ENCODE measurements at places on chromosomes 6 and 20.
A peak's percentile ranks its signal among the peaks of the same experiment; 100 is the strongest.

GRCh38 chr6:45493761-45494160, 116.0 kb upstream of the SUPT3H start:
- peak; percentile 28 for DNase-seq

DNA sequence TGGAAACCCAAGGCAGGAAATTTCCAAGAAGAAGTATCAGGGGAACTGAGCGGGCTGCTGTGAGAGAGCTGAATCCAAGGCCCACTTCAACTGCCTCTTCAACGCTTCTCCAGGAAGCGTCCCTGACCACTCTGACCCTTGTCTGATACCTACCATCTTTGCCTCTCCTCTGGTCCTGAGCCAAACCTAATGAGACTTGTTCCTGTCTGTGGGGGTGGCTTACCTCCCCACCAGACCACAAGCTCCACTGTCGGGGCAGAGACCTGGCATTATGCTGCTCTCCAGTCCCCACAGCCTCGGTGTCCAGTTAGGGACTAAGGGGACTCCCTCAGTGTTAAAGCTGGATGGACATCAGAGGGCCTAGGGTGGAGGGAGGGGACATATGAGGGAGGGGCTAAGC, 49.7 kb downstream of the LRFN2 start:
- no peak for DNase-seq

DNA sequence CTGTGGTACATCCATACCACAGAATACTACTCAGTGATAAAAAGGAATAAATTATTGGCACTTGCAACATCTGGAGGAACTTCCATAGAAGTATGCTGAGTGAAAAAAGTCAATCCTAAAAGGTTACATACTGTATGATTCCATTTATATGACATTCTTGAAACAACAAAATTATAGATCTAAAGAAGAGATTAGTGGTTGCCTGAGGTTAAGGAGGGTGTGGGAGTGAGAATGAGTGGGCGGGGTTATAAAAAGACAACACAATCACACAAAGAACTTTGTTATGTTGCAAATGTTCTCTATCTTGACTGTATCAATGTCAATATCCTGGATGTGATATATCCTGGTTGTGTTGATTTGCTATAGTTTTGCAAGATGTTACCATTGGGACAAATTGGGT, 21.2 kb downstream of the SNRPB start:
- no peak for DNase-seq

DNA sequence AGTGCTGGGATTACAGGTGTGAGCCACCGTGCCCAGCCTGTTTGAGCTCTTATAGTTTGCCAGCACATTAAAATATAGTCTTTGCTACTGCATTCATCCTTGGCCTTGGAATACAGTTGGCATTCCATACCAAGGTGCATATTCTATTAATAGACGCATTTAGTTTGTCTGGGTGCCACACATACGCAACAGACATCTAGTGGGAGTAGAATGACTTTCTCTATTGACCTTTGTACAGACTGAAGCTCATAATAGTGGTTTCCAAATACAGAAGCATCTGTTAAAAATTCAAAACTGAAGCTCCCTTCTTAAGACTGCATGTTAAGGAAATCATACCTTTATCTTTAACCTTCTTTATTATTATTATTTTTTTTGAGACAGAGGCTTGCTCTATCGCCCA, 46.7 kb upstream of the FNDC1 start:
- DNase-seq = no peak

GRCh38 chr20:5621305-5621704, 128.9 kb upstream of the SHLD1 start:
- DNase-seq = no peak

- no peak for DNase-seq
Observed at GRCh38 chr6:153145591-153145990, 14.5 kb upstream of the RGS17 start.

- no peak for DNase-seq
Observed at GRCh38 chr6:5833120-5833519, 173.6 kb downstream of the NRN1 start.

DNA sequence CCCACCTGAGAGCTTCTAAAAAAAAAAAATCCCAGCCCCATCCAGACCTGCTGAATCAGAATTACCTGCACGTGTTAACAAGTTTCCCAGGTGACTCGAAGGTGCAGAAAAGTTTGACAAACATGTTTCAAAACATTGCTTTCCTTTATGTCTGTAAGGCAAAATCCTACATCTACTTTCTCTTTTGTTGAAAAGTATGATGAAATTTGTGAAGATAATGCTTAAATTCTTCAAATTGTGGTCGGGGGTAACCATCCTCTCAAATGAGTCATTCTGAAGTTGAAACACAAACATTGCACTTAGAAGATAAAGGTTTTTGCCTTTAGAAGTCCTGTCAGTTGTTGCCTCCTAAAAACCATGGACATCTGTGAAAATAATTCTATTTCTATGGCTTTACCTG, 429.7 kb downstream of the EPHA7 start:
- DNase-seq = no peak

DNA sequence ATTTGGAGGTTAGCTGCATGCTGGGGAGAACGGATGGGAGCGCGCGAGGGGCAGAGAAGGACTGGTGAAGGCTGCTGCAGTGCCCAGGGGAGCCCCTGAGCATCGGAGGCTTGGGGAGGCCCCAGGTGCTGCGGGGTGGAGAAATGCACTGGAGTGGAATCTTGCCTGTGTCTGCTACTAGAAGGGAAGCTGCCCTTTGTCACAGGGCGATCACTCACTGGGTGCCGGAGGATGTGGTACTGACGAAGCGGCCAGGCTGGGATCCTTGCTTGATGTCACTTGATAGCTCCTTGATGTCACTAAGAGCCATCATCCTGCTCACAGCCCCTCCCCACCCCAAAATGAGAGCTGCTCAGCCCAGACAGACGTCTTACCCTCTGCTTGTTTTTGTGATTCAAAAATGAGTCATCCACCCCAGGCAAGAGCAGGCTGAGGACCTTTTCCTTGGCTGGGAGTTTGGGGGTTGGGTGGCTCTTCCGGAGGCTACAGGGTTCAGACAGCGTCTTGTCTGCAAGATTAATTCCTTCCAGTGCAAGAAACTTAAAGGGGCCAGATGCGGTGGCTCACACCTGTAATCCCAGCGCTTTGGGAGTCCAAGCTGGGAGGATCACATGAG, 62.6 kb upstream of the PMEPA1 start:
- DNase-seq = peak; percentile 80

DNA sequence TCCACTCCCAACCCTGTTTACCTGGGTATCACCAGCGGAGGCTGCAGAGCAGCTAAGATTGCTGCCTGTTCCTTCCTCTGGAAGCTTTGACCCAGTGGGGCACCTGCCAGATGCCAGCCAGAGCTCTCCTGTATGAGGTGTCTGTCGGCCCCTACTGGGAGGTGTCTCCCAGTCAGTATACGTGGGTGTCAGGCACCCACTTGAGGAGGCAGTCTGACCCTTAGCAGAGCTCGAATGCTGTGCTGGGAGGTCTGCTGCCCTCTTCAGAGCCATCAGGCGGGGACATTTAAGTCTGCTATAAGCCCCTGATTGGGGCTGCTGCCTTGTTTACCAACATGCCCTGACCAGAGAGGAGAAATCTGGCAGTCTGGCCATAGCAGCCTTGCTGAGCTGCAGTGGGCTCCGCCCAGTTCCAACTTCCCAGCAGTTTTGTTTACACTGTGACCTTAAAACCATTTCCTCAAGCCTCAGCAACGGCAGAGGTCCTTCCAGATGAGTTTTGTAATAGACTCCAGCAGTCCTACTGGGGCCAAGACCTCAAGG, 2.8 kb downstream of the RAET1E start:
- peak; percentile 77 for DNase-seq

- no peak for DNase-seq
Observed at GRCh38 chr6:17047889-17048288, 54.0 kb upstream of the STMND1 start.

DNA sequence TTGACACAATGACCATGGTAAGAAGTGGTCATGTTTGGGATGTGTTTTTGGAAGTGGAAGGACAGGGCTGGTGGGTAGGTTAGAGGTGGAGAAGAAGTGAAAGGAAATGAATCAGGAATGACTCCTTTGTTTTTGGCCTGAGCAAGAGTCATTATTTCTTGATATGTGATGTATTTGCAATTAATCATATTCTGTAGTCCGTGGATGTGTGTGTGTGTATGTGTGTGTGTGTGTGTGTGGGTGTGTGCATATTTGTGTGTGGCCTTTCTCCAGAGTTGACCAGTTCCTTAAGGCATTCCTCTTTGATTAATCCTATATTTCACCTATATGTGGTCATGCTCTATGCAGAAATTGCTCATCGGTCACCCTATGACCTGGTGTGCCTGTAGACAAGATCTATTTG, 130.7 kb downstream of the UTRN start:
- DNase-seq = peak; percentile 82

DNA sequence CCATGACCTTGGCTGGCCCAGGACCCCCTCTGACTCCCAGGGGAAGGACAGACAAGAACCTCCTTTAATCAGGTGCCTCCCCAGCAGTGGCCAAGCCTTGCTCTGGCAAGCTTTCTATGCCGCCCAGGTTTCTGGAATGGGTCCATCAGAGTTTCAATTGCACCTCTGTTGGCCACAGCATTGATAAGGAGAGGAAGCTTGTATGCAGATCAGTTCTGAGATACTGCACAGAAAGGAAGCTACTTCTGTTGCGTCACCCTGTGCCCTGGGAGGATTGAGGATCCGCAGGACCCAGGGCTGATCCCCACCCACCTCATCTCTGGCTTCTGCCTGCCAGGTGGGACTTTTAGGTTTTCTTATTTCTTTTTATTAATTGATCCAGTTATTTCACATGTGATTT, 167.2 kb downstream of the TFAP2C start:
- DNase-seq = no peak

GRCh38 chr6:129186988-129187387, 304.1 kb downstream of the LAMA2 start:
- peak; percentile 87 for DNase-seq

DNA sequence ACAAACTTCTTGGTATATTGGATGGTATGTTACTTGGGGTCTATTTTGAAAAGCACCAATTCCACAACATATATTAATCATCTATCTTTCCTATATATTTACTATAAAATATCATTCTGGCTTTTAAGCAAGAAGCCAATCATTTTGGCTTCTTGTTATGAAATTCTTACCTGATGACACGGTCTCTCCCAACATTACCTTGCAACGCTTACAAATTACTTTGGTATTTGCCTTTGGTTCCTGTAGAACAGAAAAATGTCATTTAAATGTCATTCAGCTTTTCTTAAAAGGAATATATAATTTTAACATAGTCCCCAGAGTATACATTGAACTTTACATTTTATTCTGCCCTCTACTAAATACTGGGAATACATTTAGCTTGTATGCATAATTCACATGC, 27.4 kb downstream of the UBE3D start:
- DNase-seq = peak; percentile 4

- DNase-seq = no peak
Observed at GRCh38 chr6:93799226-93799625, 379.9 kb upstream of the EPHA7 start.

DNA sequence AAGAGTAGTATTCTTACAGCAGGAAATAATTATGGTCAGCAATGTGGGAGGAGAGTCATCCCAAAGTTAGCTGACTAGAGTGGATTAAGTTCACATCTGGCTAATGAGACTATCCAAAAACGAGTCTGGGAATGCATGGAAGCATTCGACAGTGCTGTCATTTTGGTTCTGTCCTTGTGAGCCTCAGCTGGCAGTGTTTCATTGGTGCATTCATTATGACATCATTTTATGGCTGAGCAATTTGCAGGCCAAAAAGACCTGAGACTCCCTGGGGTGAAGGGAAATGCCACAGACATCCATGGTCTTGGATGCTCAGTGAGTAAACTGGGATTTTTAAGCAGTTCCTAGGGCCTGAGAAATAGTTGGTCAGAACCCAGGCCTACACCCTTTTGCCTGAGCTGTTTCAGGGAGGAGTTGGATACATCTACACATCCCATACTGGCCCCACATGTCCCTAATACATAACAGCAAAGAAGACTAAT, 196.4 kb upstream of the CCN2 start:
- peak; percentile 90 for DNase-seq

DNA sequence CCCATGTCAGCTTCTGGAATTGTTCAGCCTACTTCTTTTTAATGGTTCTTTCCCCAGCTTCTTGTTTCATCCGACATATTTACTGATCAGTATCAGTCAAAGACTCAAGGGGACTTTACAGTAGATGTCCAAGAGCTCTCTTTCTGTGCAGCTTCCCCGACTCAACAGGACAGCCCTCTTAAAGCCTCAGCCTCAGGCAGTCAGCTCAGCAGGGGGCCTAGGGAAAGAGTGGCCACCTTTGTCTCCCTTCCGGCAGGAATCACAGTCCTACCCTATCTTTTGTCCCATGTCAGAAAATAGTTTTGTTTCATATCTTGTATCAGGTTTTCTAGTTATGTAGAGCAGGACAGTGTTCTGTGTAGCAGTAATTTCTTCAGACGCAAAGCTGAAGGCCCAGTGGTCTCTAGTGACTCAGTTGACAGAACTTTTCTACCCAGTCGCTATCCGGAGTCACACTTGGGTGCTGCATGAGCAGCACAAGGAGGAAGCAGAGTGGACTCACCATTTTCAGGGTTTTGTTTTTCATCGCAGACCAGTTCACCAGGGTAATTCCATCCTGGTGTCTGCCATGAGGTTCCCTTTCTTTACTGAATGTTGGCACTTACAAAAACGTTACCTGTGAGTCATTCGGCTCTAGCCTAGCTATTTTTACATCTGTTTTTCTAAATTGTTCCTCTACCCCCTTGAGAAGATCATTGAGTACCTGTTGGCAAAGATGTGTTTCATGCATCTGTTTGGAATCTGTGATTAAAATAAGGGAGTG, 47.7 kb downstream of the SPATA2 start:
- DNase-seq = no peak

- DNase-seq = no peak
Observed at GRCh38 chr20:22460231-22460630, 124.1 kb downstream of the FOXA2 start.

DNA sequence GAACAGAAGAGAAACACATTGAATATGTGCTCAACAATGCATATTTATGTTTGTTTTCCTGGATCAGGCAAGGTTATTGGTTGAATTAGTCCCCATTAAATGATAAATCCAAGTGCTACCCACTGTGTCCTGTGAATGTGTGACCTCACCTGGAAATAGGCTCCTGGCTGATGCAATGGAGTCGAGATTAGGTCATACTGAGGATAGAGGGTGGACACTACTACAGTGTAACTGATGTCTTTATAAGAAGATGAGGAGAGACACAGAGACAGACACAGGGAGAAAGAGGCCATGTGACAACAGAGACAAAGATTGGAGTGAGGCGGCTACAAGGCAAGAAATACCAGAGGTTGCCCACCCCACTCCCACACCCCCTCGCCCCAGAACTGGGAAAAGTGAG, 559.3 kb downstream of the C6orf118 start:
- DNase-seq = no peak

GRCh38 chr6:52189974-52190373, 3.8 kb downstream of the IL17A start:
- no peak for DNase-seq
